IMR-90 (cell line): ENCODE measurements at places on chromosomes 1 and 21. TPM values are rescaled to one million over a fixed set of nuclear protein-coding genes. Genes with fewer than 3 reads are reported as not detected.

KRTAP19-1 gene
- not detected in 2 replicates for polyA plus RNA-seq

ASPM gene
- 5.2 and 7.1 TPM in 2 replicates for polyA plus RNA-seq

TGFBR3 gene
- polyA plus RNA-seq: 3.0 and 4.0 TPM in 2 replicates

TNFRSF14 gene
- 4.2 and 4.6 TPM in 2 replicates for polyA plus RNA-seq

KRTAP19-6 gene
- not detected in 2 replicates for polyA plus RNA-seq

GBP2 gene
- polyA plus RNA-seq: 6.7 and 8.2 TPM in 2 replicates

IGSF21 gene
- not detected in 2 replicates for polyA plus RNA-seq

PCP4L1 gene
- not detected in 2 replicates for polyA plus RNA-seq

OR2T29 gene
- not detected in 2 replicates for polyA plus RNA-seq

FBLIM1 gene
- 140 and 159 TPM in 2 replicates for polyA plus RNA-seq

FCRL2 gene
- polyA plus RNA-seq: not detected in 2 replicates

RERE gene
- 13.5 and 25.1 TPM in 2 replicates for polyA plus RNA-seq

CEP170 gene
- polyA plus RNA-seq: 65.8 and 66.0 TPM in 2 replicates

TNNT2 gene
- 1.2 TPM in 2 replicates for polyA plus RNA-seq

FNDC5 gene
- polyA plus RNA-seq: 1.2 and 1.5 TPM in 2 replicates

S100A5 gene
- polyA plus RNA-seq: 0.27 and 0.55 TPM in 2 replicates

ZBTB48 gene
- 17.5 and 19.7 TPM in 2 replicates for polyA plus RNA-seq

KRTAP20-1 gene
- not detected in 2 replicates for polyA plus RNA-seq

RYR2 gene
- not detected in 2 replicates for polyA plus RNA-seq

TNFRSF9 gene
- polyA plus RNA-seq: 0.43 and 0.56 TPM in 2 replicates

MAP3K7CL gene
- 21.8 and 22.3 TPM in 2 replicates for polyA plus RNA-seq

ERG gene
- polyA plus RNA-seq: not detected in 2 replicates

CELA3A gene
- not detected in 2 replicates for polyA plus RNA-seq

HSD3B1 gene
- polyA plus RNA-seq: not detected in 2 replicates

SLC22A15 gene
- 0.02 TPM in 1 of 2 replicates, not detected in the other for polyA plus RNA-seq
